NCI-H1694 (cell line): ENCODE measurements at places on chromosomes 3 and 15.

GRCh38 chr3:123361071-123361470 is 87.8 kb downstream of the ADCY5 start:
- peak; percentile 11 for DNase-seq

DNA sequence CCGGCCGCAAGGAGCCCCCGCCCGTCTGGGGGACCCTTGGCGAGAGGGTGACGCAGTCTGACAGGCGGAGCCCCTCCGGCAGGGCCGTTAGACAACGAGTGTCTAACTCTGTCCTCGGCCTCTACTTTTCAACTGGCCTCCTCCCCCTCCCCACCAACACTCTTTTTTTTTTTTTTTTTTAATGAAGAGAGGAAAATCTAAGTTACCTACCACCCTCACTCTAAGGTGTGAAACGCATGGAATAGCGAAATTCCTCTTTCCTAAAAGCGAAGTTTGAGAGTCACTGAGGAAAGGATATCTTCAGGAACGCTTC is 521 bp upstream of the SUSD5 start:
- DNase-seq, result no peak

DNA sequence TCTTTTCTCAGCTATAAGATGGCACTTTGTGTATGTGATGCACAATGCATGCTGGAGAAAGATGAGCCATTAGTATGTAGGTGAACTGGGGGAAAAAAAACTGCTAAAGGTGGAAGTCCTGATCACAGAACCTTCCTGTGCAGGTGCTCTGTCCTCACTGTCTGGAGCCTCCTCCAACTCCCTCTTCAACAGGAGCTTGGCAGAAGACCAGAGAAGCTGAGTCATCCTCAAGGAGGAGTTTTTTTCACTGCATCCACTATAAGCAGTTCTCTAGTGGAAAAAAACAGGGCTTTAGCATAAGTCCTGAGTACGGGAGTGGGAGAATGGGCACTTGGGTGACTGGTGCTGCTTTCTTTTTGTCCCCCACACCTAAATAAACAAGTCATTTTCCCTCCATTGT is 168.4 kb upstream of the CADPS start:
- DNase-seq, result no peak

DNA sequence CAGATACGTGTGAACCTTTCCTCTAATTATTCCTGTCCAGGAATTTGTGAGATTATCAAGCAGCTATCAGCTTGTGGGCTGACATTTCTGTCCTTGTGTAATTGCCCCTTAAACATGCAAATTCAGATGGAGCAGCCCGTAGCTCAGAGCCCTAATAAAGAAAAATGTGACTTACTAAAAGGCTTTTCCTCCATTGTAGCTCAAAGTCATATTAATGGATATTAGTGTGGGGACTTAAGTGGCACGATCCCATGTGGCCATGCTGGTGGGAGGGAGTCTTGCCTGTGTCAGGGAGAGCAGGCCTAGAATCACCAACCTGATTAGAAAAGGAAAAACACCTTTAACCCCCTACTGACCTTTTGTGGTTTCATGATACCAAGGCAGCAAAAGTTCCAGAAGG is 399.2 kb downstream of the LRTM1 start:
- DNase-seq, result no peak

DNA sequence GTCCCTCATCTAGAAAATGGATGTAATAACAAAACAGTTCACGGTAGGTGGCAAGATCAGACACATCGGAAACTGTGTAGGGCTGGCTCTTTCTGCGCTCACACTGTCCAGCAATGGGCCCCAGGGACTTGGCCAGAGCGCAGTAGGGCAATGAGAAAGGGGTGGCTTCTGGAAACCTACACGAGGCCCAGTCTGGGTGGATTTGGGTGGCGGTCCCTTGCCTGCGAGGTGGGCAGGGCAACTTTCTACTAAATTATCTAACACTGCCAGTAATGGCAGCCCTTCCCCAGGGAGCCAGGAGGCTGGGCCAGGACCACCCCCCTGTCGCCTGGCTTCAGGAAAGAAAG is 2.1 kb upstream of the TNK2 start:
- no peak for DNase-seq

DNA sequence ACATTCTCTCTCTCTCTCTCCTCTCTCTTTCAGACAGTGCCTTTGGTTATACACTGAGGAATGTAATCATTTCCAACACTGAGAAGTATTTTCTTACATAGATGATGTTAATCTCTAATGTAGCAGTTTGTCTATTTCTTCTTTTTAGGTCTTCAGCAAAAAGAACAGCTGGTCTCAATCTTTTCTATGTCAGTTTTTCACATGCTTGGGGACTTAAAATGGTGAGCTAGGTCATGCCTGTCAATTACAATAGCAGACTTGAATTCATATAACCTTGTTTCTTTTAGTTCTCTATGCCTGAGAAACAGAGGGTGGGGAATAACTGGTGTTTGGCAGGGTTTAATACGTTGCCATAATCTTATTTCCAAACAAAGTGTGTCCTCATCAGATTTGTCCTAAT is 786.2 kb downstream of the SQOR start:
- no peak for DNase-seq

DNA sequence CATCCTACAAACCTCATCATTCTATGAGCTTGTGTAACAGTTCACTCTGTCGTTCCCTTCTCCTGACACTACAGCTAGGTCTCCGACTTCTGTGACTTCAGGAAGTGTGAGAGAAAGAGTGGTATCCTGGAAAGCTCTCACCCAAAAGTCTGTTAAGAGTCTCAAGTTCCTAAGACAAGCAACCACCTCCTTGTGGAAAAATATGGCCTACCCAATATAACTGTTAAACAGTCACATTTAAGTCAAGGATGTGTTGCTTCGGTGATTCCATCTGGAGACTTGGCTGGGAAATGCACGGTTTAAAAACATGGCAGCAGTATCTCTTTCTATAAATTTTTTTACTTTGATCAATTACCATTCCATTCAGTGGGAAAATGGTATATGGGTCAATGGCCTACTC is 13.8 kb downstream of the FEZF2 start:
- DNase-seq, result no peak

- DNase-seq, result peak; percentile 47
Observed at GRCh38 chr3:150180334-150180733, 209.6 kb upstream of the PFN2 start.

DNA sequence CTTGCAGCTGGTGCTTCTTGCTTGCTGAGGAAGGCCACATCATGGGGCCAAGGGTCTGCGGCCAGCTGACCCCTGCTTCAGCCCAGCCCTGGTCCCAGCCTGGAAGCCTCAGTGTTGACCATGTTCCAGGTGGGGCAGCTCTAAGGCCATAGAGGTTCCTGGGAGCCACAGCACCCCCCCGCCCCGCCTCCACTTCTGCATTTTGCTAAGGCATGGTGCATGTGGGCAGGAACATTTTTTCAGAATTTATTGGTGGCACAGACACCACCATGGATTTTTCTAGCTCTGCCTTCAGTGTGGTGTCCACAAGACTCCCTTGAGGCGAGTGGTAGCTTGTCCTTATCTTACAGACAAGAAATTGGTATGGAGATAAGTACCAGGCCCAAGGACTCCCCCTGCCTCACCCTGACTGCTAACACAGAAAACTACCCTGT is 1.9 kb upstream of the CHST14 start:
- DNase-seq, result no peak

GRCh38 chr15:60913900-60914299 is 315.2 kb downstream of the RORA start:
- no peak for DNase-seq

- peak; percentile 23 for DNase-seq
Observed at GRCh38 chr15:47184908-47185801, 532.1 kb upstream of the SEMA6D start.

DNA sequence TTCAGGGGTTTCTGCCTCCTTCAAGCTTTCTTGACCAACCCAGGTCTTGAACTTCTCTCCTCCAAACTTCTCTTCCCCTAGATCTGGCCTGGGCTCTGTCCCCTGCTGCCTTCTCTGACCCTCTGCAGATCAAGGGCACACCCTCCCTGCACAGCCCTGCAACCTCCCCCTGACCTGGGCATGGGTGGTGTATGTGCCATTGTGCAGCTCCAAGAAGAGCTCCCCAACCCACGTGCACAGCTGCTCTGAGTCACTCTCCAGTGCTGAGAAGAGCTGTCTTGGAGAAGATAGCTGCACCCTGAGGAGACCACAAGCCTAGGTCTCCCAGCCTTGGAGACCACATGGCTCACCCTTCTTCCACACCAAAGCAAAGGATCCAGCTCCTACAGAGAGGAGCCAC is 8.0 kb downstream of the MAN2C1 start:
- DNase-seq, result no peak

GRCh38 chr15:88603885-88604284 is 17.3 kb upstream of the AEN start:
- no peak for DNase-seq

- no peak for DNase-seq
Observed at GRCh38 chr3:172171396-172172075, 132.2 kb downstream of the FNDC3B start.

DNA sequence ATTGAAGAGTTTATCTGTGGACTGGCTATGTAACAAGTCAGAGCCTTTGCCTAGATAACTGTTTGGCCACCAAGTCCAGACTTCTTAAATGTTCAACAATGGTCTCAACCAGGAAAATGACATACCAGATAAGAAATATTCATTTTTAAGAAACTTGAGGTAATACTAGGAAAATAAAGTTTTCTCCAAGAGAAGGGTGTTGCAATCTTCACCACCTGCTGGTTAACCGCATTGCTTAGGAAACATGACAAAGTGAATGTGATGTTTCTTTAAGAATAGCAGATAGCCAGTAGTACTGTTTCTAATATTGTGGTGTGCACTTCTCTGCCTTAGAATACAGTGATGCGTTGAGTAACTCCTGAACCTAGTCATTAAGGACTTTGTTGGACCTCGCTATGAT is 321.5 kb upstream of the CADM2 start:
- no peak for DNase-seq

GRCh38 chr15:84631706-84632272 is 22.3 kb downstream of the WDR73 start:
- no peak for DNase-seq

GRCh38 chr3:53585049-53585448 is 90.6 kb downstream of the CACNA1D start:
- DNase-seq, result no peak

GRCh38 chr3:102235679-102236078 is 199.1 kb upstream of the ZPLD1 start:
- DNase-seq, result no peak

DNA sequence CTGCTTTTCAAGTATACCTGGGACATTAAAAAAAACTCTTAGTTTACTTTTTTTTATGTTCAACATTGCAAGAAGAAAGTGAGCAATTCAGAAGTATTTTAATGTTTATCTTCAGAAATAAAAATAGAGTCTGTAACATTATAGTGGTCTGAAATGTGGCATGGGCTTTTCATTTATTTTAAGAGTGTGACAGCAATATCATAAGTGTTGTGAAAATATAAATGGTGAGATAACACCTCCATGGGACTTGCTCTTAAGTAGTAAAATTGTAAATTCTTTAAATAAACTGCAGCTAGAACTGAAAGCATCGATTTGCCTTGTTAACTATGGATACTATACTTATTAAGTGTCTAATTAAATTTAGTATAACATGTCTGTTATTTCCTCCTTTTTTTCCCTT is 48.8 kb upstream of the ZCWPW2 start:
- DNase-seq, result no peak

- no peak for DNase-seq
Observed at GRCh38 chr3:27354161-27354560, 15.0 kb downstream of the NEK10 start.

DNA sequence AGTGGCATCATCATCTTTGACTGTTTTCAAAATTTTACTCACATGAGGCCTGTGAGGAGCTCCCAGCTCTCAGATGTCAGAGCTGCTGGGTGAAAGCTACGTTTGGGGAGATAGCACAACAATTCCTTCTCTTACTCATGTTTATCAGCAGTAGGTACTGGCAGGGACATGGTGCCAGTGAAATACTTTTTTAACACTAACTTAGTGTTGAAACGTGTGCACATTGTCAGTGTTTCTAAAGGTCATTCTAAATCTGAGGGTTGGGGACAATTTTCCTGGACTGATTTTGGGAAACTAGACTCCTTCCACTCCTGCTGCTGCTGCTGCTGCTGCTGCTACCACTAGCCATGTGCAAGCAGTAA is 487.4 kb downstream of the PDCD6IP start:
- no peak for DNase-seq

- DNase-seq, result no peak
Observed at GRCh38 chr3:45861043-45861719, 19.3 kb upstream of the LZTFL1 start.

GRCh38 chr3:18030371-18030870 is 288.0 kb upstream of the TBC1D5 start:
- no peak for DNase-seq

- DNase-seq, result peak; percentile 27
Observed at GRCh38 chr3:46442576-46443530, 21.9 kb downstream of the LTF start.

DNA sequence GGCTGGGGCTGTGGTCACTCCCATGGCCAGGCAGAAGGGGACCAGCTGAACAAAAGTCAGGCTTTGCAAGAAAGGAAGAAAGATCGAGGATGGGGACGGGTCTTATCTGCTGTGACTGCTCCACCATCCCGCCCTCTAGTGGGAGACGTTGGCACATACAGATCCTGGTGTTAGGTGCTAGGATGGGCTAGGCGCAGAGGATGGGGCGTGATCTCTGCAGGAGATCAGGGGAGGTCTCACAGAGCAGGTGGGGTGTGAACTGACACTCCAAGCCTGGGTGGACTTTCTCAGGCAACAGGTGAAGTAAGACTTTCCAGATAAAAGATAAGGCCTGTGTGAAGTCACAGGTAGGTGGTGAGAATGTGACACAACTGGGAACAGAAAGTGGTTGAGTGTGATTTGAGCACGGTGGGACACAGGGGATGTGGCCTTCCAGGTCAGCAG is 141.9 kb upstream of the SMAD3 start:
- DNase-seq, result no peak

DNA sequence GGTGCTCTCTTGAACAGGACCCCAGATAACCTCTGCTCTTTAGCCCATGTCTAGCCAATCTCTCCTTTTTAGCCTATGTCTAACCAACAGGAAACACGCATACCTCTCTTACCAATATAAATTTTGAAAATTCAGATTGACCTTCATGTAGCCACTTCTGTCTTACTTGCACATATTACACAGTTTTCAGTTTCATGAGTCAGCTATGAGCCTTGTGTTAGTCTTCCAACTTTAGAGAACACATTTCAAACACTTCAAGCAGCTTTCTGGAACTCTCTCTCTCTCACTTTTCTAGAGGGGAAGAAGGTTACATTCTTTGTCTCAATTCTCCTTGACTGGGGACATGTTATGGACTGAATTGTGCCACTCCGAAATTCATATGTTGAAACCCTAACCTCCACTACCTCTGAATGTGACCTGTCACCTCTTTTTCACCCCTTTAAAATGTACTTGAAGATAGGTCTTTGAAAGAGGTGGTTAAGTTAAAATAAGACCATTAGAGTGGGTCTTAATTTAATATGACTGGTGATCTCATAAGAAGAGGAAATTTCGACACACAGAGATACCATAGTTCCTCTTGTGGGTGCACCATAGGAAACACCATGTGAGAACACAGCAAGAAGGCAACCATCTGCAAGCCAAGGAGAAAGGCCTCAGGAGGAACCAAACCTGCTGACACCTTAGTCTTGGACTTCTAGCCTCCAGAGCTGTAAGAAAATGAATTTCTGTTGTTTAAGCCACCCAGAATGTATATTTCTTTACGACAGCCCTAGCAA is 480.3 kb upstream of the ALCAM start:
- DNase-seq, result no peak
